Natural killer cell (primary cell): ENCODE measurements at places on chromosomes 7 and 10. TPM values are rescaled to one million over a fixed set of nuclear protein-coding genes. Genes with fewer than 3 reads are reported as not detected.

The WASHC2C gene
- 57.8 TPM for total RNA-seq

DNA sequence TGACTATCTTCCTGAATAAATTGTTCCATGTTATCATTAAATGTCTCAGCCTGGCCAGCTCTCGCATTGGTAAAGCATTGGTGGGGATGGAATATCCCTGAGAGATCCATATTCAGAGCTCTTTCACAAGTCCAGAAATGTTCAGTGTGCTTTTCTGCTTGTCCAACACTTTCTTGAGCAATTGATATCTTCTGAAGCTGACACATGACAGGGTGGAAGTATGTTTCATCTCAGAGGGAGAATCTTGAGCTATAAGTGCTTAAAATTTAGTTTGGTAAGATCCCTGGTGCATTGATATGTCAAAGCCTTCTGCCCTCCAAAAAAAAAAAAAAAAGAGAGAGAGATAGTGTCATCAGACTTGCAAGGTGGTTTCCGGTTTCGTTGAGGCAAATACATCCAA, 7.4 kb downstream of the IFIT3 start:
- peaks cover 3% of the 10 kb centered on the region for H3K36me3 ChIP-seq
- DNase-seq, result peak; percentile 42
- H3K27me3 ChIP-seq, result peaks cover 16% of the 10 kb centered on the region
- H3K4me3 ChIP-seq, result no peak overlapping the region
- peaks cover 40% of the 10 kb centered on the region for H3K4me1 ChIP-seq
- no peak overlapping the region for H3K27ac ChIP-seq

- no peaks in the 10 kb centered on the region for H3K27me3 ChIP-seq
- no peaks in the 10 kb centered on the region for H3K4me1 ChIP-seq
- no peaks in the 10 kb centered on the region for H3K36me3 ChIP-seq
- no peak for DNase-seq
- no peak overlapping the region for H3K27ac ChIP-seq
Observed at GRCh38 chr7:93171606-93172226, 23.5 kb upstream of the SAMD9L start.

The TMEM176A gene
- 2.0 TPM for total RNA-seq

GRCh38 chr7:1237704-1238255, 5.1 kb downstream of the UNCX start:
- no peaks in the 10 kb centered on the region for H3K36me3 ChIP-seq
- H3K4me1 ChIP-seq, result peaks cover 31% of the 10 kb centered on the region
- H3K4me3 ChIP-seq, result no peak overlapping the region

The SPDYE6 gene
- not detected for total RNA-seq

DNA sequence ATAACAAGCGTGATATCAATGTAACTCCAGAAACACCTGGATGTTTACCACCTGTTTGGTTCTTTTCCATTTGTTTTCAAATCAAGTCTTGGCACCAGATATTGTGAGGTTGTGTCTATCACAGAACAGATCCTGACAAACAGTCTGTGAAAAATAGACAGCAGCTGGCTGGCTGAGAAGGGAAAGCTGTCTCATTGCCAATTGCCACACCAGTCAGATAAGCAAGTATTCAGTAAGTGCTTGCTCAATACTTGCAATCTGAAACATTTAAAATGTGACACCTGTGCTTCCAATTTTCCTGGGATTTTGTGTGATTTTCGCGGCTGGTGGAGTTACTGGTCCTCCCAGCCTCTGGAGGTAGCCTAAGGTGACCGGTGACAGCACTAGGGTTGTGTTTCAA, 147.9 kb upstream of the MYO3A start:
- no peak overlapping the region for H3K4me3 ChIP-seq
- H3K27ac ChIP-seq, result no peak overlapping the region
- no peaks in the 10 kb centered on the region for H3K4me1 ChIP-seq
- H3K36me3 ChIP-seq, result no peaks in the 10 kb centered on the region
- no peaks in the 10 kb centered on the region for H3K27me3 ChIP-seq

- no peak for DNase-seq
- H3K4me3 ChIP-seq, result no peak overlapping the region
- H3K4me1 ChIP-seq, result peaks cover 8% of the 10 kb centered on the region
- no peaks in the 10 kb centered on the region for H3K36me3 ChIP-seq
Observed at GRCh38 chr7:157310676-157311185, 26.1 kb upstream of the DNAJB6 start.

GRCh38 chr10:119270762-119271366, 63.5 kb downstream of the GRK5 start:
- H3K27me3 ChIP-seq, result no peaks in the 10 kb centered on the region
- DNase-seq, result peak; percentile 75
- peak overlapping the region; percentile 1 for H3K4me3 ChIP-seq
- peaks cover 81% of the 10 kb centered on the region for H3K4me1 ChIP-seq
- peak overlapping the region; percentile 100 for H3K27ac ChIP-seq

GRCh38 chr10:29816801-29817558, 182.2 kb upstream of the SVIL start:
- peaks cover 4% of the 10 kb centered on the region for H3K4me1 ChIP-seq
- no peak for DNase-seq
- no peak overlapping the region for H3K4me3 ChIP-seq
- no peaks in the 10 kb centered on the region for H3K36me3 ChIP-seq
- no peak overlapping the region for H3K27ac ChIP-seq

GRCh38 chr10:86286236-86287109, 80.1 kb downstream of the GRID1 start:
- H3K36me3 ChIP-seq, result no peaks in the 10 kb centered on the region
- no peaks in the 10 kb centered on the region for H3K27me3 ChIP-seq
- no peak overlapping the region for H3K4me3 ChIP-seq
- peak; percentile 8 for DNase-seq

DNA sequence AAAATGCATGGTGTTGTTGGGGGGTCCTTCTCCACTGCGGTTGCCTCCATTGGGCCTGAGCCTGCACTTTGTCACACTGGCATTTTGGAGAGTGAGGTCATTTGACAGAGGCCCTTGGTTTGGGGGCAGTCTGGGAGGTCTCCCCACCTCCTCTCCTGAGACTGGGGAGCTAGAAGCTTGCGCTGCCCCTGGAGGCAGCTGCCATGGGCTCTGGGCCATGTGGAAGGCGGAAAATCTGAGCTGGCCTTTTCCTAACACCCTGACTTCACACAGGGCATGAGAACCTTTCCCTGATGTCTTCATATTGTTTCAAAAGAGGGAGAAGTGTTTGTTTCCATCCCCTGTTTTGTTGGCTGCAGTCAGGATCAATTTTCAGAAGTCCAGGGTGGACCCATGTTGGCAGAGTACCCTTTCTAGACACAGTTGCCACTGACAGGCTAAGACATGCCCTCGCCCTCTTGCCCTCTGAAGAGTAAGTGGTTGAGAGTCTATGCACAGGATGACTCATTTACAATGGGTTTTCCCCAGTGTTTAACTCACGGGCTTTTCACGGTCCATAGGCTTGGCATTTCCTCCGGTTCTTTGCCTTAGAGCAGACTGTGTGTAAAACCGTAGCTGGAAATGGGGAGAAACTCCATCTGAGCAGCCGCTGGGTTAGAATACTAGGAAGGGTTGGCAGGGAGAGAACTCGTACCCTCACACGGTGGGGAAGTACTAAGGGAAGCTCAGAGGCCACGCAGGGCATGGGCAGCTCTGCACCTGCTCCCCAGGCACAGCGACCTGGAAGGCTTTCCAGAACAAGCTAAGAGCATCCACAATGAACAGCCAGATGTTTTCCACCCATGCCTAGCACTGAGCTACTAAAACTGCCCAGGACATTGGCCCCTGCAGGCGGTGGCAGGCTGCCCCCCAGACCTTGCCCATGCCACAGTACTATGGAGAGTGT, 655.0 kb downstream of the SDK1 start:
- H3K27ac ChIP-seq, result no peak overlapping the region
- H3K4me1 ChIP-seq, result peaks cover 4% of the 10 kb centered on the region
- H3K4me3 ChIP-seq, result no peak overlapping the region
- DNase-seq, result no peak

The ACHE gene
- 0.84 TPM for total RNA-seq

The ADIRF gene
- not detected for total RNA-seq

The TAS2R38 gene
- total RNA-seq, result not detected

The NME8 gene
- total RNA-seq, result 23.5 TPM

The TTYH3 gene
- 42.4 TPM for total RNA-seq

The PRPS1L1 gene
- total RNA-seq, result not detected

GRCh38 chr10:130500261-130501000, 364.2 kb downstream of the GLRX3 start:
- H3K27ac ChIP-seq, result no peak overlapping the region
- no peak overlapping the region for H3K4me3 ChIP-seq
- no peak for DNase-seq
- H3K4me1 ChIP-seq, result no peaks in the 10 kb centered on the region

DNA sequence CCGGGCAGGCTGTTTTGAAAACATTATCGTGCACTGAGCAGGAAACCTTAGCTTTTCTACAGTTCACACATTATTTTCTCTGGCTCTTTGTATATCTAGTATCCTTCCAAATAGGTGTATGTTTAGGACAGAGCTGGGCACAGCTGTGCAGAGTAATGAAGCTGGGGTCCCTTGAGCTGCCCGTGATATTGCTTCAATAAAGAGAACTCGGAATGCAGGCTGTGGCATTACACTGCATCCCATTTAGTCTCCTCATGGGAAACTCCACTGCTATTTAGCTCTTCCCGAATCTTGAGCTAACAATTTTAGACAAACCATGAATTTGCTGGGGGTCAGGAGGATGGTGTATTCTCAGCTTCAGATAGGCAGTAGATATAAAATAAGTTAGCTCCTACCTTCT, 348.3 kb downstream of the ACTR3B start:
- H3K36me3 ChIP-seq, result no peaks in the 10 kb centered on the region
- DNase-seq, result no peak
- no peaks in the 10 kb centered on the region for H3K27me3 ChIP-seq

The SPDYE11 gene
- total RNA-seq, result not detected

The SNCG gene
- not detected for total RNA-seq

The ST8SIA6 gene
- 19.7 TPM for total RNA-seq

DNA sequence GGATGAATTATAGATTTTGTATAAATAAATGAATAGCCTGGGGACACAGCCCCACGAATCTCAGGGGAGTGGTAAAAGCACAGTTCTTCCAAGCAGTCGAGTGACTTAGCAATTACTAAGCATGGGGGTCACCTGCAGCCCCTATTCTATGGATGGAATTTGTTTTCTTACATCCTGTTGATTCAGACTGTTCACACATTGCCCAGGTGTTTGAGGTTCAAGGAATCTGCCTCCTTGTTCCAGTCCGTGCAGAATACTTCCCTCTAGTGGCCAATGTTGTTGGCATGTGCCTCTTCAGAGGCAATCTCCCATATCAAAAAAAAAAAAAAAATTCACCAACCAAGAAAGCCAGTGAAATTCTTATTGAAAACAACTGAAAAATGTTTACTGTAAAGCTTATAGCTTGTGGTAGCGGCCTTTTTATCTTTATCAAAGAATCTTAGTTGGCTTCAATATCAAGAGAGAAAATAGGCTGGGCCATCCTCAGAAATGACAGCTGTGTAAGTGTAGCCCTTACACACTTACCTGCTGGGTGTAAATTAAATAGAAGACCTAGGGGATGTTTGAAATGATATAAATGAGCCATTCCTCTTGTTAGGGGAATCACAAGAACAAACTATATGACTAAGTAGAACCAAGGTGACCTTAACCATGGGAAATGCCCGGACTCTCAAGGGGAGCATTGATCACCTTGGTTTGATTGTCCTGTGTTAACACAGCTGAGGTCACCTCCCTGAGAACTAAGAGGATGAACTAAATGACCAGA, 7.8 kb downstream of the LIPM start:
- peaks cover 3% of the 10 kb centered on the region for H3K4me1 ChIP-seq
- no peak overlapping the region for H3K4me3 ChIP-seq
- no peak overlapping the region for H3K27ac ChIP-seq

The IQUB gene
- 0.45 TPM for total RNA-seq

DNA sequence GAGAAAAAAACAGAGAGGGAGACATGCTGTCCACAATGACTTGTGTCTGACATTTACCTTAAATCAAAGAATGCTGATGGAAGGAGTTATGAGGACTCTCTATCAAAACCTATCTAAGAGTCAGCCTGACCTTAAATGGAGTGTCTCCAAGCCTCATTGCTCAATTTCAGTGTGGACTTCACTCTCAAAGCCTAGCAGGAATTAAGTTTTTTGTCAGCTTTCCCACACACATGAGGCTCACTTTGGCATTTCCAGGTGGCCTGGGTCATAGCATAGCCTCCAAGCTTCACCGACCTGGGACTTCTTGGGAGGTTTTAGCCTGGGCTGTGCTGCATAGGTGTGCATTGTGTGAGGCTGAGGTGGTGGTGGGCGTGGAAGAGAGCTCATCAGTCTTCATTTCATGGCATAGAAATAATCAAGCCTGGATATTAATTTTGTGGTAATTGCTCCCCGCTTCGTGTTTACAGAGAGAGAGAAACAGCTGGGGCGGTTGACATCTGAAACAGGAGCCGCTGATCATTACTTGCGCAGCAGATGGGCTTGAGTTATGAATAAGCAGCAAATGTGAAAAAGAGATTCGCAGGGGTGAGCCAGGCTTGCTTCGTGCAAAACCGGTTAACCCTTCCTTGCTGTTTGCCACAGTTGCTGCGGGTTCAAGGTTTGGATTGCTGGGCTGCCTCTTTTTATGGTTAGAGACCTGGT, 647.8 kb downstream of the INHBA start:
- H3K4me3 ChIP-seq, result no peak overlapping the region
- no peak overlapping the region for H3K27ac ChIP-seq
- no peaks in the 10 kb centered on the region for H3K4me1 ChIP-seq
- H3K27me3 ChIP-seq, result no peaks in the 10 kb centered on the region

- H3K4me1 ChIP-seq, result peaks cover 14% of the 10 kb centered on the region
- H3K36me3 ChIP-seq, result no peaks in the 10 kb centered on the region
- H3K4me3 ChIP-seq, result no peak overlapping the region
- no peaks in the 10 kb centered on the region for H3K27me3 ChIP-seq
- no peak for DNase-seq
Observed at GRCh38 chr10:62108759-62109586, 159.7 kb downstream of the RTKN2 start.

DNA sequence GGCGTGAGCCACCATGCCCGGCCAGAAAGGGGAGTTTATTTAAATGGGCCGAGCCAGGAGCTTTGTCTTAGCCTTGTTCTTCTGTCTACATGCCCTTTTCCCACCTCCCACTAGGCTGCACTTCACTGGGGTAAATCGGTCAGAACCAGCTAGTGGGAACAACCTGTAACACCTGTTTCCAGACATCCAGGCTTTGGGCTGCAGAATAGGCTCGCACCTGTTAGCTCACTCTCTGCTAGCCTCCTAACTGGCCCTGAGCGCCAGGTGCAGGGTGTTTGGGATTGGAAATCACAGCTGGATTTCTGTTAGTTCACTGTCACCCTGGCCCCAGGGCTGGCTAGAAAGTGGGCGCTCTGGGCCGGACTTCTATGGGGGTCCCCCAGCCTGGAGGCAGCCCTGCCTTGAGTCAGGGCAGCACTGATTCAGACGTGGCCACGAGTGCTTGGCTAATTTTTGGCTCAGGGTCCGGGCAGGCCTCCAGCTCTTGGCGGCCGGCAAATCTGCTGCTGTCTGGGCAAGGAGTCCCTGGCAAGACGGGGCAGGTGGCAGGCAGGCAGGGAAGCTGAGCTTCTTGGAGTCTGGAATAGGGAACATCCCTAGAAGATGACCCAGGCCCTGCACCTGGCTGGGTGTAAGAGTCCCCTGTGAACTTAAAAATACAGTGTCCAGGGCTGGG, 48.6 kb downstream of the GTF2IRD1 start:
- H3K4me1 ChIP-seq, result no peaks in the 10 kb centered on the region
- no peak for DNase-seq
- no peaks in the 10 kb centered on the region for H3K27me3 ChIP-seq
- H3K36me3 ChIP-seq, result no peaks in the 10 kb centered on the region
- no peak overlapping the region for H3K27ac ChIP-seq
- no peak overlapping the region for H3K4me3 ChIP-seq
